ENCODE measurements at places on chromosomes 1 and 21.

- DNase-seq, result no peak
Measured at GRCh38 chr1:245099401-245099800, 55.4 kb upstream of the KIF26B start.

- no peak for DNase-seq
Measured at GRCh38 chr21:42154237-42155044, 64.5 kb upstream of the ABCG1 start.

- DNase-seq, result no peak
Measured at GRCh38 chr1:162206300-162206699, 136.8 kb downstream of the NOS1AP start.

GRCh38 chr1:40353082-40353481 lies 20.4 kb upstream of the SMAP2 start:
- peak; percentile 89 for DNase-seq

GRCh38 chr1:22021061-22021460 lies 19.6 kb downstream of the CELA3A start:
- DNase-seq, result no peak

GRCh38 chr1:112054510-112054909 lies 65.0 kb upstream of the KCND3 start:
- no peak for DNase-seq

DNA sequence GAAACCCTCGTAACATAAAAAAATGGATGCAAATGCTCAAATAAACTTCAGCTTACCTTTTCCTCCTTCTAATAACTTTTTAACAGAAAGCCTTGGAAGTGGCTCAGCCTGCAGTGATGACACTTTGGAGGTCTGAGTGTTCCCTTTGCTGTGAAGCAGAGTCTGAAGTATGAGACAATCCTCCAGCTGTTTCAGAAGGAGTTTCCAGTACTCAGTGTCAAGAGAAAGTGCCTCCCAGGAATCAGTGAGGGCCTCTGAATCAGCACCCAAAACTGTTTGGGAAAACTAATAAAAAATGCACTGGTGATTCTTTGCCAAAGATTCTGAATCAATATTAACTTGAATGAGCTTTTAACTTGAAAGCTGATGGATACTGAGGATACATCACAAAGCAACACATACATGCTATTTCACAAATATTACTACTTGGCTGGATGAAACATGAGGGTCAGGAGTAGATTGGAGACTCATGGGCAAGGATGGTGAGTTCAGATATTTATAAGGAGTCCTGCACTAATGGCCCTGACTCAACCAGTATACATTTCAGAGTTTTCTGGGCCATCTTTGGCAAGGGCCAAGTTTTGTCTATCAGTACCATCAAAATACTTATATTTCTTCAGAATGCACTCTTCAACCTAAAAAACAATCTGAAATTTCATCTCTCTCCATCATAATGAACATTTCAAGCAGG lies 77.0 kb downstream of the IARS2 start:
- no peak for DNase-seq

DNA sequence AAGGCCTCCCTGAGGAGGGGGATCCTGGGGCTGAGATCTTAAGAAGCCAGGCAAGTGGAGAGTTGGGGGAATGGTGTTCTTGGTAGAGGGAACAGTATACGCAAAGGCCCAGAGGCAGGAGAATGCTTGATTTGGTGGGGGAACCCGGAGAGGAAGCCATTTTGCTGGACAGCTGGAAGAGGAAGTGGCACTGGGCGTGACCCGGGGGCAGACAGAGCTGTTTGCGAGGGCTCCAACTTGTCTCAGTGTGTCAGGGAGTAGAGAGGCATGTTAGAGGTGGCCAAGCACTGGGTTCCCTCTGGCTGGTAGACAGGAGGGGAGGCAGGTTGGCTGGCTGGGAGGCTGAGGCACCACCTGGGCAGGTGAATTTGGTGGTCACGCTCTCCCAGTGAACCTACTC lies 96.3 kb upstream of the ACTL8 start:
- peak; percentile 69 for DNase-seq

DNA sequence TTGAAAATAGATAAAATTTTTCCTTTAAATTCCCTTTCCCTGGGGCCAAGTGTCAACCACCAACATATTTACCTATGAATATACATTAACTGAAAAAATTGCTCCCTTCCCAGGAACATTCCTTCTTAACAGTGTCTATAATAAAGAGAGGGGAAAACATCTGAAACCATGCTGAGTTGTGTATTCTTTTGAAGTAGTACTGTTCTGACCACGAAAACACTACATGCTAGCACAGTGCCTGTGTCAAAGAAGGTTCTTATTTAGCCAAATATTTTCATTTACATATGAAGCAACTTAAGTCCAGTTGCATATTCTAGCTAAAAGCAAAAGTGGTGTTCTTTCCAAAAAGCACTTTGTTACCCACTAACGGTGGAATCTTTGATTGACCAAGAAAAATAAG lies 311.2 kb downstream of the VAV3 start:
- no peak for DNase-seq

Measured in inflammatory macrophage treated with lipopolysaccharide for 4 hours (primary cell).